ENCODE measurements at places on chromosomes 16 and 17. TPM values are rescaled to one million over a fixed set of nuclear protein-coding genes. Genes with fewer than 3 reads are reported as not detected.

- no peak for DNase-seq
Observed at GRCh38 chr16:24367186-24367710, 111.1 kb downstream of the CACNG3 start.

GRCh38 chr17:55171634-55172328 is 93.0 kb upstream of the HLF start:
- DNase-seq, result no peak

GRCh38 chr17:81573794-81574642 is 21.9 kb upstream of the FAAP100 start:
- DNase-seq, result no peak

PRSS27 gene
- total RNA-seq, result 1.6 TPM

MAF gene
- total RNA-seq, result 360 TPM

TMEM92 gene
- total RNA-seq, result 0.07 TPM

STH gene
- total RNA-seq, result not detected

DNA sequence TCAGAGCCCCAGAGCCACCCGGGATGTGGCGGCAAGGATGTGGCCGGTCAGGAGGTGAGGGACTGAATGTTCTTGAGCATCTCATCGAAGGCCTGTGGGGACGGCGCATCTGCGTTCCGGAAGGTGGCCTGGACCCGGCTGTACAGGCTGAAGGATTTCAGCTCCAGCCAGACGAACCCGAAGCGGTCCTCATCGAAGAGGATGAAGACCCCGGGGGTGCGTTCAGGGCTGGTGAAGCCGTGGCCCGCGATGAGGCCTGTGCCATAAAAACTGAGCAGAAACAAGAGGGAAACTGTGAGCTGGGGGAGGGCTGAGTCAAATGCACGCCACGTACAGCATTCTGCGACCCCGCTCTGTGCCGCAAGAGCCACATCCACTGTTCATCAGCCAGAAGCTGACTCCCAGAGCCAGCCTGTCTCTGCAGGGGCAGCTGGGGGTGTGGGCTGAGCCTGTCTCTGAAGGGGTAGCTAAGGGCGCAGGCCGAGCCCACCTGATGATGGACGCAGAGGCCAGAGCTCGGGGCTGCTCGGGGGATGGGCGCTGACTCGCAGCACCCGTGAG is 14.1 kb upstream of the C16orf95 start:
- DNase-seq, result no peak

KRTAP3-1 gene
- not detected for total RNA-seq

DNA sequence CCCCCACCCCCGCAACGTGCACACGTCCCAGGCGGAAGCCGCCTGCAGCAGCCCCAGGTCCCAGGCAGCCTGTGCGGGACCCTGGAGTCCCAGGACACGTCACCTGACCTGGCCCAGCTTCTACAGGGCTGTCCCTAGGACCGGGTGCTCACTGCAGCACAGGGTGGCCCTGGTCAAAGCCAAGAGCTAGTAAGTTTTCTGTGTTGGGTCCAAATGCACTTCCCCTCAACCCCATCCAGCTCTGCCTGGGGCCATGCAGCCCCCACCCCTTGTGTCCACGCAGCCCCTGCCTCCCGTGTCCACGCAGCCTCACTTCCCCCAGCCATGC is 22.1 kb upstream of the PVALEF start:
- no peak for DNase-seq

KIF2B gene
- not detected for total RNA-seq

TLCD3B gene
- total RNA-seq, result 5.0 TPM

KSR1 gene
- 60.8 TPM for total RNA-seq

- DNase-seq, result no peak
Observed at GRCh38 chr16:58507963-58508670, 7.2 kb upstream of the SETD6 start.

KRT17 gene
- total RNA-seq, result not detected

DNA sequence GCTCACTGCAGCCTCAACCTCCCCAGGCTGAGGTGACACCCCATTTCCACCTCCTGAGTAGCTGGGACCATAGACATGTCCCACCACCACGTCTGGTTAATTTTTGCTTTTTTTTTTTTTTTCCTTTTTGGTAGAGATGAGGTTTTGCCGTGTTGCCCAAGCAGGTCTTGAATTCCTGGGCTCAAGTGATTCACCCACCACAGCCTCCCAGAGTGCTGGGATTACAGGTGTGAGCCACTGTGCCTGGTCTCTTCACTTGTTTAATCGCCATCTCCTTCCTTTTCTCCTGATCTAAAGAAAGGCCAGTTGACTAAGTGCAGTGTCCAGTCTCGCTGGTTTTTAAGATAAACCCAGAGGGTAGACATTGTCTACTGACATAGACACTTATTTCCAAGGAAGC is 152.0 kb downstream of the C16orf95 start:
- DNase-seq, result no peak

GRCh38 chr17:58184308-58184985 is 8.1 kb upstream of the EPX start:
- no peak for DNase-seq

GRCh38 chr17:29020576-29020975 is 14.7 kb upstream of the SEZ6 start:
- no peak for DNase-seq

IKZF3 gene
- total RNA-seq, result 51.2 TPM

DNA sequence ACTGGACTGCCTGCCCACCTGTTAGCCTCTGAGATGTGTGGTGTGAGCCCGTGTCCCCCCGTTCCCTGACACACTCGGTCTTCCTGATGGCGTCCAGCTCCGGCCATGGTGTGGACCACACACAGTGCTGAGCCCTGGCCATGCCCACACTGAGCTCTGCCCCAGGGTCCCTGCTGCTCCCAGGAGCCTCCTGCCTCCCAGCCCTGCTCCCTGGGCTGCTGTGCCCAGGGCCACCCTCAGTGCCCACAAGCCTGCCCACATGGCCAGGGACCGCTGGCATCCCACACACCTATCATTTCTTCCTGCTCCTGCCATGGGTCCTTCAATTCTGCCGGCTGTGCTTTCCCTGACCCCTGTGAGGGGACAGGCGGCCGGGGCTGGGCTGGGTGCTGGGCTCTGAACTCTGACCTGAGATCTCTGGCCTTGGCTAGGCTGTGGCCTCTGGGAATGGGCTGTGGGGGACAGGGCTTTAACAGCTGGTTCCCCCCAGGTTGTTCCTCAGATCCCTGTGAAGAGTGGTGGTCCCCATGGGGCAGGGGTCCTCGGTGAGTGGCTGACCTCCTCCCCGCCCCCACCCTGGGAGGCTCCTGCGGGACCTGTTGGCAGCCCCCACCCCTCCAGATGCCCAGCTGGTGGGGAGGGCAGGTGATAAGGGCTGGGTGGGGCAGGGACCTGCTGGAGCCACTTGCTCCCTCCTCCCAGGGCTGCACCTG is 4.0 kb downstream of the CEMP1 start:
- DNase-seq, result no peak

XPO6 gene
- total RNA-seq, result 201 TPM

SLC5A11 gene
- total RNA-seq, result 0.12 TPM

- peak; percentile 81 for DNase-seq
Observed at GRCh38 chr17:77441940-77442339, 301.2 kb downstream of the SEC14L1 start.

- DNase-seq, result peak; percentile 5
Observed at GRCh38 chr16:85413691-85414663, 199.1 kb upstream of the GSE1 start.

GRCh38 chr17:47096343-47096742 is 92.8 kb downstream of the CDC27 start:
- DNase-seq, result no peak

GRCh38 chr16:79640513-79641360 is 40.2 kb upstream of the MAF start:
- DNase-seq, result no peak

- DNase-seq, result peak; percentile 62
Observed at GRCh38 chr17:81295676-81296381, 722 bp upstream of the SLC38A10 start.

- DNase-seq, result no peak
Observed at GRCh38 chr17:13222975-13223374, 205.1 kb upstream of the ELAC2 start.

DNA sequence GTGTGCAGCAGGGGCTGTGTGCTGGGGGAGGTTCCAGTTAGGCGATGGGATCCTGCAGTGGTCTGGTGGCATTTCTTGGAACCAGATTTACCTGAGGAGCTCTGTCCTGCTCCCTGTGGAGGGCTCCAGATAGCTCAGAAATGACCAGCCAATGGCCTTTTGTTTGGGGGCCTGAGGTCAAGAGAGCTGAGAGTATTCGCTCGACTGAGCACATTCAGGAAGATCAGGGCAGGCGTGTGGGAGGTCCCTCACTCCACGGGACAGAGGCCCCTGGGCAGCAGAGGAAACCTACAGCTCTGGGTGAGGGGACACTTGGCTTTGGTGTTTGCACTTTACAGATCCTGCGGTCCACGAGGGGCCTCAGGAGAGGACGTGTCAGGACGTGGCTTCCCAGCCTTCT is 18.2 kb downstream of the DEF8 start:
- no peak for DNase-seq

GRCh38 chr17:36550491-36551417 is 6.0 kb downstream of the GGNBP2 start:
- peak; percentile 35 for DNase-seq

- DNase-seq, result peak; percentile 39
Observed at GRCh38 chr17:35080536-35080935, 17.0 kb upstream of the RFFL start.

GRCh38 chr16:16073891-16074881 is 124.8 kb downstream of the ABCC1 start:
- no peak for DNase-seq

JPH3 gene
- 0.07 TPM for total RNA-seq

CCDC144A gene
- 4.7 TPM for total RNA-seq

ANKRD11 gene
- 133 TPM for total RNA-seq

DNA sequence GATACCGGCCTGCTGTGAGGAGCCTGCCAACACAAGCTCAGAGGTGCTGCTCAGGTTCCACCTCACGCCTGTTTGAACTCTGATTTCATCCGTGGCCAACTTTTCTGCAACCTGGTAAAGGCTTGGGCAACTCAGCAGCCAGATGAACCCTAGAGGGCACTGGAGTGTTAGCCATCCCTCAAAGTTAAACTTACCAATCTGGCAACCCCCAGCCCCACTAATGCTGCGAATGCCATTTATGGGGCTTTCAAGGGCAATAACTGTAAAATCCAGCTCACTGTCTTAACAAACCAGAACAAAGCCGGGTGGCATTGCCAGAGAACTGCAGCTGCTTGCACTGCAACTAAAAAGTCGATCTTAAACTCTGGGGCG is 105.5 kb downstream of the AXIN2 start:
- DNase-seq, result peak; percentile 27

DNA sequence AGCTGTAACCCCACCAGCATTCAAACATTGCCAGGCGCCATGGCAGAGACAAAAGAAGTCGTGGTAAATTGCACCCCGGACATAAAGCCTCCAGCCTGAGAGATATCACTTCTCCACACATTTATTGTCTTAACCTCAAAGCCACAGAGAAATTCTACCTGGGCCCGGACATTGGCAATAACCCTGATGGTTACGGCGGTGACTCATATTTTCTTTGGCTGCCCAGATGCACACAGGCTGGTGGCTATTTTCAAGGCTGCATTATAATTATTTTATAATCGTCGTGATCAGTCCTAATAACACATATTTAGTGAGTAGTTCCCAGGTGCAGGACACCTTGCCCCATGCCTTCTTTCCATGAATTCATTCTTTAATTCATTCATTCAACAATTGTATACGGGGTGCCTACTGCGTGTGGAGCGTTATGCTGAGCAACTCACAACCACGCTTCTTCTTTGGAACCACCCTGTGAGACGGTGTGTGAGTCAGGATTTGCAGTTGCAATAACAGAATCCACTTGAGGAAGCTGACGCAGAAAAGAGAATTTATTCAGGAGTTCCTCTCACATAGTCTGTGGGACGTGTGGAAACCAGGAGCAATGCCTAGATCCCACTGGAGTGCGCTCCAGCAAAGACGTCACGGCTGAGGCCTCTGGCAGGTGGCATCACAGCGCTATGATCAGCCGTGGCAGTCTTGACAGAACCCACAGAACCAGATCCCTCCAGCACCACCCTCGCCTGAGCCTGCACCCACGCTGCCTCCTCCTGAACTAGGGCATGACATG is 245.7 kb downstream of the FOXL1 start:
- no peak for DNase-seq

DNA sequence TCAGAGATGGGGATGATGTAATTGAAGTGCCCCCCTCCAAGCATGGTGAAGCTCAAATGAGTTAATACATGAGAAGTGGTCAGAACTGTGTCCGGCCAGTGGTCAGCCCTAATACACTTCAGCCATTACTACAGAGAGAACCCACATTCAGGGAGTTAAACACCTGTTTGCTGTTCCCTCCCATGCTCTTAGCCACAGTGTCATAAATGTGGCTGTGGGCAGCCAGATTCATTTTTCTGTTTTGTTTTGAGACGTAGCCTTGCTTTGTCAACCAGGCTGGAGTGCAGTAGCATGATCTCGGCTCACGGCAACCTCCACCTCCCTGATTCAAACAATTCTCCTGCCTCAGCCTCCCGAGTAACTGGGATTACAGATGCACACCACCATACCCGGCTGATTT is 139.9 kb downstream of the DNAH9 start:
- no peak for DNase-seq

CCL14 gene
- not detected for total RNA-seq

- DNase-seq, result no peak
Observed at GRCh38 chr16:2591476-2592240, 53.8 kb downstream of the PDPK1 start.

GRCh38 chr17:74754832-74755231 is 6.4 kb downstream of the NHERF1 start:
- DNase-seq, result peak; percentile 54

MMP28 gene
- total RNA-seq, result not detected

- peak; percentile 24 for DNase-seq
Observed at GRCh38 chr16:3797904-3798811, 80.8 kb upstream of the TRAP1 start.

PTX4 gene
- not detected for total RNA-seq

SMTNL2 gene
- total RNA-seq, result not detected

MYL4 gene
- not detected for total RNA-seq

GRCh38 chr17:28991779-28992178 is 14.1 kb downstream of the SEZ6 start:
- DNase-seq, result no peak

DNA sequence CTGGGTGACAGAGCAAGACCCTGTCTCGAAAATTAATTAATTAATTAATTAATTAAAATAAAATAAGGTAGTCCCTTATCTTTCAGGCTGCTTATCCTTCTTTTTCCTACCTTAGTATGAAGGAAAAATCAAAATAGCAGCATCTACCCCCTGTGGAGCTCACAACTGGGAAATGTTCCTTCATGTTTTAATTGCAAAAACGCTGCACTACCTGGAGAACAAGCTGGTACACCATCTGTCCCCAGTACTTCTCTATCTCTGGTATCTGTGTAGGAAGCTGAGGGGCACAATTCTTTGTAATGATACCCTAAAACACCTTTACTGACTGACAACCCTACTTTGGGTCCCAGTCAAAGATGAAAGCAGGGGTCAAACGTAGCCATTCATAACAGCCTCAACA is 55.1 kb upstream of the MNT start:
- no peak for DNase-seq

- no peak for DNase-seq
Observed at GRCh38 chr17:77316191-77316641, 175.4 kb downstream of the SEC14L1 start.

TVP23B gene
- 34.1 TPM for total RNA-seq

DNA sequence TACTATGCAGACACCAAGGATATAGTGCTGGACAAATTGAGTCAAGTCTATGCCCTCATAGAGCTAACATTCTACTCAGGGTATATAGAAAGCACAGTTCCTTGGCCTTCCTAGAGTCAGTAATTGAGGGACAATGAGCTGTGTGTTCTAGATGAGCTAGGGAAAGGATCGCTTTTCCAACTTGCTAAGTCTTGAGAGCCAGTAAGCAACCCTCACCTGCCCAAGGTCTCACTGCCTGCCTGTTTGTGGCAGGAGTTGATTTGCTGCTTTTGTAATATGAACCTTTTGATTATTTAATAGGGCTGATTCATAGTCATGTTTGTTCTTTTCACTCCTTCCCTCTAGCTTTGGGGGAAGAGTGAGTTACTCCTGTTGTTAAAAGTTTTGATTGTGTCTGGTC is 6.5 kb downstream of the DDX42 start:
- DNase-seq, result no peak
